ENCODE measurements at places on chromosomes 3 and 15.

GRCh38 chr3:146818866-146819265, 213.7 kb upstream of the PLSCR5 start:
- no peak for DNase-seq

DNA sequence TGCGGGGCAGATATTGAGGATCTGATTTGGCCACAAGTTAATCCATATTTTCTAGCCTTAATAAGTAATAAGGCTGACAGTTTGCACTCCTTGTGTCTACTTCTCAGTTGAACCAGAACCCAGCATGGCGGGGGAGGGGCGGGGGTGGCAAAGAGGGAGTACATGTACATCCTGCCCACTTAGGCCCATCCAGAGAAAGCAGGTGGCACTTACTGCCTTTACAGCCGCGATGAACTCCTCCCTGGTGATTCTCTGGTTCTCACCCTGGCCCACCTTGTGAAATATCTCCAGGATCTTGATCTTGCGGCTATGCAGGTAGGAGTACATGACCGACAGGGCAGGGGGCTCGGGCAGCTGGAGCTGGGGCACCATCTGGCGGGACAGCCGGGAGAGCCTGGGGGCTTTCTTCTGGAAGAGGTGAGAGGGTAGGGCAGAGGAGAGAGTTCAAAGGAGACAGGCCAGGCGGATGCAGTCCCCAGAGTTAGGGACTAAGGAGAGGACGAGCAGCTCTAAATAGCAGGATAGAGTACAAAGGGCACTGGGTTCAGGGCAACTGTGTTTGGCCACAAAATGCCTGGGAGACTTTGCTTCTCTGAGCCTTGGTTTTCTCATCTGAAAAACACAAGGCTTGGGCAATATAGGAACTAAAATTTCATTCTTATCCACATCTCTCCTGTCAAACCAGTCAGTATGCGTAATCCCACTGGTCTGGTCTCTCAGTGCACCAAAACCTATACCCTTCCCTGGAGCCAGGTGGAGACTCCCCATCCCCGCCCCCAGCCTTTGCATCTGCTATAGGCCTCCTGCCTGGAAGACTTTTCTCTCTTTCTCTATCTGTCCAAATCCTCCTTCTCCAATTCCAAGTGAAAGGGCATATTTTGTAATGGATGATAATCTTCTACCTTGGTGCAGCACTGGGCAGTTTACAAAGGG, 10.1 kb downstream of the EFCAB12 start:
- no peak for DNase-seq

DNA sequence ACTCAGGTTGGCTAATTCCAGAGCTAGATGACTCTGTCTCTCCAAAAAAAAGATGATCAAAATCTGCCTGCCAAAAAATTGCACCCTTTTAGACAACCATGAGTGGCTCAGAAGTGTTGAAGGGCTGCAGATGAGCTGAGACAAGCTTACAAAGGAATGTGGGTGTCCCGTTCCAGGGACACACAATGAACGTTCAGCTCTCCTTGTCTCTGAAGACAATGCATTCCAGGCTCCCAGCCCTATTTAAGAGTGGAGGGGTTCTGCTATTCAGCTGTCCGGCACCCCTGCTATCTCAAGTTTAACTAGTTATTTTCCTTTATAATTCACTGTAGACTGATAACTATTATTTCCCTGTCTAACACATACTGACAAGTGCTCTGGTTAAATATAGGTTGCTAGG, 355.1 kb upstream of the WNT5A start:
- DNase-seq: no peak

DNA sequence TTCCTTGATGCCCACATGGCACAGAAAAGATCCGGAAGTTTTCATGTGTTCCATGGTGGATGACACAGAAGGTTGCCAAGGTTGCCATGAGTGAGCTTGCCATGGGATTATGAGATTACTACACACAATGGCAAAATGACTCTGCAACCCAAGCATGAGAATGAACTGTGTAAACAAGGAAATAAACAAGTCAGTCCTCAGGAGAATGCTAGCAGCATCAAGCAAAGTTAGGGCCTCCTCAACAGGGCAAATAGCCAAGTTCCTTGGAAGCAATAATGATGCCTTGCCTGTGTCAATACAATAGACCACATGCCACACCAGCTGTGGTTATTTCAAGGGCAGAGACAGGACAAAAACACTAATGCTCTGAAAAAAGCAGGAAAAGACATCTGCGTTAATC, 41.8 kb downstream of the AQR start:
- no peak for DNase-seq

GRCh38 chr15:42737529-42738328, 801 bp upstream of the CDAN1 start:
- DNase-seq: no peak

GRCh38 chr15:33797651-33798050, 170.6 kb upstream of the CHRM5 start:
- no peak for DNase-seq

DNA sequence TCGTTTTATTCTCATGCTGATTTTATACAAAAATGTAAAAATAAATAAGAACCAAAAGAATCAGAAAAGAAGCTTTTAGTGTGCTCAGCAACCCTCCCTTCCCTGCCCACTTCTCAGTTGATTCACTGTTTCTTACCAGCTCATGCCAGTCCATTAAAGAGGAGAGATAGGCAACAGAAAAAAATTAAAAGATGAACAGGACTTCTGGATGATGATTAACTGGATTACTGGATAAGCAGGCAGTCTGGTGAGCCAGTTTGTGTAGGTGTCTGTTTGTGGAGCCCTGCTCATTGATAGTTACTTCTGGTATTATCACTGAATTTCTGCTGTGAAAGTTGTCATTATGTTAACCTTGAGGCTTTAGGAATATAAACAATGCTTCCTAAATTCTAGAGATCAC, 15.1 kb upstream of the GPR171 start:
- no peak for DNase-seq

DNA sequence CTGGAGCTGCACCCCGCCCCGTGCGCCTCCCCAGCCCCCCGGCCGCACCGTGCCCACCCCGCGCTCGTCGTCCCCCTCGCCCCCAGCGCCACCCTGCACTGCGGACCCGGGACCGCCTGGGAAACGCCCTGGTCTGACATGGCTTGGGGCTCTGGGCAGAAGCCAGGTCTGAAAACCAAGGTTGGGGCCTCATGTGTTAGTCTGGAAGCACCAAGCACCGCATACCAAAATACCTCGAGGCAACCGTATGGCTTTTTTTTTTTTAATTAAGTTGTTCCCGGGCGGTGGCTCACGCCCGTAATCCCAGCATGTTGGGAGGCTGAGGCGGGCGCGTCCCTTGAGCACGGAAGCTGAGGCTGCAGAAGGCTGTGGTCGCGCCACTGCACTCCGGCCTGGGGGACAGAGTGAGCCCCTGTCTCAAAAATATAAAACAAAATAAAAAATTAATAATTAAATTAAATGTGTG, 91.5 kb upstream of the CHD2 start:
- DNase-seq: peak; percentile 28
